ENCODE measurements at places on chromosomes 2 and 18. TPM values are rescaled to one million over a fixed set of nuclear protein-coding genes. Genes with fewer than 3 reads are reported as not detected.

The SKA1 gene
- total RNA-seq: 38.0 TPM

The HOXD3 gene
- not detected for total RNA-seq

DNA sequence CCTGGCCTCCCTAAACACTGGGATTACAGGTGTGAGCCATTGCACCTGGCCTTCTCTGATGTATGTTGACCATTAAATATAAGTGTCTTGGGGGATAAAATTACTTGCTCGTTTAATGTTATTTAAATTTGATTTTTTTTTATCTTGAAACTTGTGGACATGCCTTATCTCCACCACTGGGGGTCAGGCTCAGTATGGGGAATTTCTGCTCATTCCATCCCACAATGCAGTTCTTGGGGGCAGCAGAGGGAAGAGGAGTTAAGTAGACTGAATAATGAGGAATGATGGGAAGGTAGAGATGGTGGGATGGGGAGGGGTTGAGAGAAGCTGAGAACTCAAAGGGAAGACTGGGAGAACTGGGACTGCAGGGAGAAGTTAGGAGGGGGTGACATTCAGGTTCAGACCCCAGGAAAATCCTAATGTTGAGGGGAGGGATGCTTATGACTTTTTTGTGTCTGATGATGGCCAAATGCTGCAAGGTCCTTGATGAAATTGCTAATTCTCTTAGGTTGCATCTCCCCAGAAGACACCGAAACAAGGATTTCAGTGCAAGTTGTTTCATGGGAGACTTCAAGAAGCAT is 174.2 kb downstream of the MIB1 start:
- DNase-seq: no peak

DNA sequence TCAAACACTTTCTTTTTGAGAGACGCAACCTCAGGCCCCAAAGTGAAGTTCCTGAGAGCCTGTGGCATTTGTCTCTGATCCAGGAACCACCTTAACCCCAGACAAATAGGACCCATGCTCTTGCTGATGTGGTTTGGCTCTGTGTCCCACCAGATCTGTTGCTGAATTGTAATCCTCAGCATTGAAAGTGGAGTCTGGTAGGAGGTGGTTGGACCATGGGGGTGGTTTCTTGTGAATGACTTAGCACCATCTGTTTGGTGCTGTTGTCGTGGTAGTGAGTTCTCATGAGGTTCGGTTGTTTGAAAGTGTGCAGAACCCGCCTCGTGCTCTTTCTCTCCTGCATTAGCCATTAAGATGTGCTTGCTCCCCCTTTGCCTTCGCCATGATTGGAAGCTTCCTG is 252.6 kb downstream of the FAM210A start:
- DNase-seq: no peak

DNA sequence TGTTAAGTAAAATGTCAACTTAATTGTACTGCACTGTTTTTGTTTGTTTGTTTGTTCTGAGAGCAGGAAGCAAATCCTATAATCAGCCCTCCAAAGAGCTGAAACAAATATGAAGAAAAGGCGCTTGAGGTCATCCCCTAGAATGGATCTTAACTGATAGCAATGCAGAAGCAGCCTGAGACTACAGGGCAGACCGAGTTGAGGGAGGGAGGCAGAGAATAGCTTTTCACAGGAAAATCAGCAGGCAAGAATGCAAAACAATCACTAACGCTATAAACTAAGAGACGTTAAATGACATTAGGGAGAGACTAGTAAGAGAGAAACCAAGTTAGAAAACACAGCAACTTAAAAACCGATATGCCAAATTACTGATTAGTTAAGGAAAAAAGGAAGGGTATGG is 37.2 kb downstream of the GALNT1 start:
- DNase-seq: no peak

GRCh38 chr2:41595240-41595639 is 452.6 kb upstream of the PKDCC start:
- DNase-seq: no peak

All from natural killer cell treated with Interleukin-12 subunit alpha and Interleukin-12 subunit beta and Interleukin-15 and Interleukin-18, amount 100 ng/mL, for 72 hours (primary cell).